ENCODE measurements at places on chromosomes 12 and 14.

GRCh38 chr12:114213055-114213581 lies 192.8 kb downstream of the TBX5 start:
- DNase-seq, result no peak

DNA sequence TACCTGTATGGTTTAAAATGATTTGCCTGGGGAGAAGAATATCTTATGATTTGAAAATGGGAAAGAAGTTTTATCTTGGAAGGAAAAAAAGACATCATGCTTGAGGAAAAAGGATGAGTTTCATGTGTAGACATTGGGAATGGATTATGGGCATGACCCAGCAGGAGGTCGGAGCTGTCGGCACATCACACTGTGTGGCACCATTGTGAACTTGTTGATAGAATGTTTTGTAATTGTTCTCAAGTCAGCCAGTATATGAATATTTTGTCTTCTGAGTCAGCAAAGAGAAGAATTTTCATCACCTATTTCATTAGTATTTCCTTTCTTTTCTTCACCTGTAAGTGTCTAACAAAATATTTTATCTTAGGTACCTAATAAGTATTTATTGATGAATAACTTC lies 60.0 kb upstream of the HMGA2 start:
- DNase-seq, result no peak

DNA sequence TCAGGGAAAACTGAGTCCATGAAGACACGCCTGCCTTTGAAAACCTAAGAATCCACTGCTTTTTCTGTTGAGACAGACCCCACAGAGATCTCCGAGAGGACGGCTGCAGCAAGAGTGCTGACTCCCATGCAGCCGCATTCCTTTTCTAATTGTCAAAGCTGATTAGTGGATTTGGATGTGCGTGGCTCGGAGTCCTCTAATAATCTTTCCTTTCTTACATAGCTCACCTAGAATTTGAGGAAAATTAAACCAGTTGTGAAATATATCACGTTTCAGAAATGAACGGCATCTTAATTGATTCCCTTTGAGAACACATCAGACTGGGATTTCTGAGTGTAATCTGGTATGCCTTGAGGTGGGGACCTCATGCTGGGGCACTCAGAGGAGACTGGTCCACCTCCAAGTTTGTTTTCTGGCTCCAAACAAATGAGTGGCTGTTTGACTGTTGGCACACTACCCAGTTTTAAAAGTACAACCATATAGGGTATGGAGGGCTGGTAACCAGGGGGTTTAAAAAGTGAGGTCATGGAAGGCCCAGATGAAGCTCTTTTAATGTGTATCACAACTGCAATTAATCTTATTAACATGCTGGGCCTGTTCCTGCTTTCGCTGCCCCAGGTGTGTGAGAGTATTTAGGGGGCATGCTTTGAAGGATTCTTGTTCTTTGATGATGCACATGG lies 63.3 kb downstream of the RASSF3 start:
- DNase-seq, result no peak

DNA sequence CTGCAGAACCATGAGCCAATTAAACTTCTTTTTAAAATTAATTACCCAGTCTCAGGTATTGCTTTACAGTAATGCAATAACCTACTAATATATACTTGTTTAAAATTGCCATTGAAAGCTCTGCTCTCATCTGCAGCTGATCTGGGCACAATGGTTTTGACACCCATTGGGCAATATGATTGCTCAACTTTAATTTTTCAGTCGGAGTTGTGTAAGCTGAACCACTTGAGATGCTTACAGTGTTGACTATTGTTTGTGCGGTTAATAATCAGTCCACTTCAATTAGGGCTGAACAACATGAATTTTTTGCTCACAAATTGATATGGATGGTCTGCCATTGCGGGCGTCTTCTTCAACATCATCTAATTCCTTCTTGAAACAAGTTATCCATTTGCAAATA lies 18.0 kb upstream of the OR4K5 start:
- DNase-seq, result no peak

- DNase-seq, result no peak
These were observed 40.0 kb downstream of the MYBPC1 start for GRCh38 chr12:101634724-101635123.

- DNase-seq, result no peak
These were observed 449.2 kb downstream of the ZFP36L1 start for GRCh38 chr14:68343534-68344118.

DNA sequence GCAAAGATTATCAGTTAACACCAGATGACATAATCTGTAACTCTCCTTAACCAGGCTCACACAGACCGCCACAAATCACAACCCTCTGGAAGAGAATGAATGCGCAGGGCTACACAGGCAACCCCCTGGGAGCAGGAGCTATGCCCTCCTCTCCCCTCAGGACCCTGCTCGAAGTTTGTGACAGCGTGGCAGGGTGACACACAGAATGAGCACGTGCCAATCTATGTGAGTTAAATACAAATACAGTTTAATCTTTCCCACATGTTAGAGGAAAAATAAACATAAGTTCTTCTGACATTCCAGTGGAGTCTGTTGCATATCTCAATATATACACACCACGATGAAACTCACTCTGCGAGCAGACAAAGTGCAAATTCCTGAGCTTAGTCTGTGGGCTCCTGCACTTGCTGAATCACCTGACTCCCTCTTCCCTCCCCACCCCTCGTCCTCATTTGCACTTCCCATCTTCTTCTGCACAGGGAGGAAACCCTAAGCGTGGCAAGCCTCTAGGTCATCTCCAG lies 37.6 kb downstream of the BCAT1 start:
- DNase-seq, result no peak

DNA sequence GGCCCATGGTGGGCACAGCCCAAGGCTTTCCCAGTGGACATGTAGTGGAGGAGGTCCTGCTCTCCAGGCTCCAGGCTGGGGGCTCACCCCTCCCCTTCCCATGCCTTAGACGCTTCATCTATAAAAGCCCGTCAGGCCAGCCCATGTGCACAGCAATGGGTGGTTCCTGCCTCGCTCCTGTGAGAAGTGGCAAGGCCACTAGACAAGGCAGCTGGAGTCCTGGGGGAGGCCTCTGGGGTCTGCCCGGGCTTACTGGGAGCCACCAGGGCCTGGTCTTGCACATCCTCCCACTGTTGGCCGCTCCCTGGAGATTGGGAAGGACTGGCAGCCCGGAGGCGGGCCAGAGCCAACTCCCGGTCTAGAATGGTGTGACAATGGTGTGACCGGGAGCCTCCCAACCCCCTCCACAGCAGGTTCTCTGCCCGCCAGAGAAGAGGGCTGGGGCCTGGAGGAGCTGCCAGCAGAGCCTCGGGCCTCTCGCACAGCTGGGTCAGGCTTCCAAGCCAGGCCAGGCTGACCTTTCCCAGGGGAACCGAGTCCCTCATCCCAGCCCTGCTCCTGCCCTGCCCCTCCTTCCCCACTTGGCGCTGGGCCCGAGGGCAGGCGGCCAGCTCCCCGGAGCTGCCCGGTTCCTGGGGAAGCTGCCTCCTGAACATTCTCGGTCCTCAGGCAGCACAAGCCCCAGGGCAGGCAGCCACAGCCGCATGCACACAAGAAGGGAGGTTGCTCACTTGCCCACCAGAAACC lies 97.9 kb downstream of the RFLNA start:
- DNase-seq, result no peak
